ENCODE measurements at places on chromosomes 16 and 17. TPM values are rescaled to one million over a fixed set of nuclear protein-coding genes. Genes with fewer than 3 reads are reported as not detected.

DNA sequence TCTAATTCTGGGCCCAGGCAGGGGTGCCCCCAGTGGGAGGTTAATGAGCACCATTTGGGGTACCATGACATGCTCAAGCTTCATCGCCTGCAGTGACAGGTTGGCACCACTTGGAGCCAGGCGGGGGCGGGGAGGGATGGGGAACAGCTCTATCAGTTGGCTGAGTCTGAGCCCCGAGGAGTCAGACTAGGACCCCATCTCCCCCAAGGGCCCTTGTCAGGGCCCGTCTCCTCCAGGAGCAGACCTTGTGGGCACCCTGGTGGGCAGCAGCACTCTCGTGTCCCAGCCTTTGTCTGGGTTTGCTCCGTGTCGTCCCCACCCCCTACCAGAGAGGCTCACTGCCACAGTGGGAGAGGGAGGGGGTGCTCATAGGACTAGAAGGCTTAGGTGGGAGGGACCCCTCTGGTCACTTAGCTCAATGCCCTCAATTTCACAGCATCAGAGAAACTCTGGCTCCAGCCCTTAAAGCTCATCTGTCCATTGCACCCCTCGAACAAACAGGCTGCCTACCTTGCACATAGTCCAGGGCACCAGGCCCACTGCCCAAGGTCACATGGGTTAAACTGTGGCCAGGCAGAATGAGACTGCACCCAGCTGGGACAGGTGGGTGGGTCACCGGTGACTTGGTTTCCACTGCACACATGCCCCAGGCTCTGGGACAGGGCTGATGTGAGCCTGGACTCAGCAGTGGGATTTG lies 4.1 kb downstream of the PPP1R9B start:
- DNase-seq = no peak

Gene TBC1D3I
- total RNA-seq = 0.18 TPM

- DNase-seq = no peak
Observed at GRCh38 chr17:72135546-72136325, 14.9 kb downstream of the SOX9 start.

DNA sequence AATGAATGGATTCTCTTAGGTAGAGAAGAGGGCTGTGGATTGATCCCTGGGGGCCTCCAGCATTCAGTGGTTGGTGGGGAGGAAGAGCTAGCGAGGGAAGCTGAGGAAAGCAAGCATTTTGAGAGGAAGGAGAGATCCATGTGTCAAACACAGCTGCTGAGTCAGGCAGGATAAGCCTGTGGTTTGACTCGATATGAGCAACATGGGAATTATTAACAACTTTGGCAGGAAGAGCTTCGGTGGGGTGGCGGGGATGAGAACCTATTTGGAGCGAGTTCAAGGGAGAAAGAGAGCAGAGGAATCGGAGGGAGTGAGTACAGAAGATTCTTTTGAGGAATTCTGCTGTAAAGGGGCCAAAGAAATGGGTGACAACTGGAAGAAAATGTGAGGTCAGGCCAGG lies 59.5 kb upstream of the CDC42EP4 start:
- no peak for DNase-seq

DNA sequence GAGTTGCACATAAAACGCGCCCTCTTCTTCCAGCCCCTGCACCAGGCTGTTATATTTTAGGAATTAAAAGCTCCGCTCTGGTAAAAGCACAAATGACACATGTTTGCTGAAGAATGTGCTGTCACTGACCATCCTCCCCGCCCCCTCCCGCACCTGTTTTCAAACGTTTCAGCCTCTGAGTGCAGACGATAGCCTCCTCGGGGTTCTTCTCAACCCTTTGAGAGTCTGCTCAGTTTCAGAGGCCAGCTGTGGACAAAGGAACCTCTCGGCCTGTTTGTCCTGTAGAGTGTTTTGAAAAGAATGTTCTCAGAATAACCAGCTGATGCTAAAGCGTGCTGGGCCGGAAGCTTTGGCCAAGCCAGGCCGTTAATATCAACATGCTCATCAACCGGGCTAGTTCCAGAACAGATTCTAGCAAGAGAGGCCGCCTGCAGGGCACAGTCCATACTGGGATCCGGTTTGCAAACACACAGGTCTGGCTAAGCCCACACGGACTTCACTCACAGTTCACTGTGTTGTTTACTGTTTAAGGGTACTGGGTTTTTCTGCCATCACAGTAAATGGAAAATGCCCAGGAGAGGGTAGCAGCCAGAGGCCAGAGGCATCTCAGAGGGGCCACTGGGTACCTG lies 6.4 kb upstream of the CACNG4 start:
- no peak for DNase-seq

- DNase-seq = no peak
Observed at GRCh38 chr16:77834635-77835540, 46.5 kb downstream of the VAT1L start.

Gene SIRT7
- total RNA-seq = 8.9 TPM

Gene NOL11
- total RNA-seq = 32.4 TPM

- DNase-seq = no peak
Observed at GRCh38 chr16:63216696-63217423, 1180.6 kb upstream of the CDH8 start.

GRCh38 chr16:24972608-24973220 lies 42.5 kb downstream of the ARHGAP17 start:
- no peak for DNase-seq

Gene NLRC3
- total RNA-seq = 0.81 TPM

GRCh38 chr16:89009343-89010209 lies 32.6 kb upstream of the CBFA2T3 start:
- DNase-seq = peak; percentile 24

Gene NXPH3
- total RNA-seq = 6.5 TPM

Gene CDT1
- total RNA-seq = 2.3 TPM

Gene CMTM4
- total RNA-seq = 14.4 TPM

- no peak for DNase-seq
Observed at GRCh38 chr17:61230461-61230860, 169.2 kb upstream of the TBX2 start.

DNA sequence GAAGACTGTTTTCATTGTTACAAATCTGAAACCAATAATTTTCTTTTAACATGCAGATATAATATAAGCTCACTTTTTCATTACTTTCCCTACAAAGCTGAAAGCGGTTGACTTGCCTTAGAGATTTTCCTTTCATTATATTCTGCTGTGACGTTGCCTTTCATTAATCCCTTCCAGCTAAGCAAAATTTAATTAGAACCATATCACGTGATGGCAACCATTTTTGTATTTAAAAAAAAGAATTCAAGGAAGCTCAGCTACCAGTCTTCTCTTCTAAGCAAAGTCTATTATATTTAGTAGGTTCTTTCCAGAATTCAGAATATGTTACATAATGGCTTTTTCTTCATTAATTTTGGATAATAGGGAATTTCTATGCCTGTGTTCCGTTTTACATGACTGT lies 186.5 kb downstream of the PRKCA start:
- DNase-seq = no peak

Gene KRTAP4-7
- total RNA-seq = not detected

Gene FBXO31
- total RNA-seq = 45.6 TPM

Gene P2RX5
- 13.5 TPM for total RNA-seq
